Placental epithelial cell (primary cell): ENCODE measurements at places on chromosomes 11 and 22. TPM values are rescaled to one million over a fixed set of nuclear protein-coding genes. Genes with fewer than 3 reads are reported as not detected.

CEP126 gene
- 2.8 and 7.1 TPM in 2 replicates for total RNA-seq

MPEG1 gene
- total RNA-seq = not detected in 2 replicates

PARVG gene
- total RNA-seq = under 0.01 TPM in 1 of 2 replicates, not detected in the other

GAB4 gene
- total RNA-seq = not detected in 2 replicates

SCGB2A2 gene
- total RNA-seq = not detected in 2 replicates

PHF21B gene
- total RNA-seq = 0.39 TPM in 1 of 2 replicates, not detected in the other

KCNQ1 gene
- 0.39 TPM in 1 of 2 replicates, not detected in the other for total RNA-seq

CD3D gene
- total RNA-seq = not detected in 2 replicates

MRPL16 gene
- 21.8 and 27.5 TPM in 2 replicates for total RNA-seq

MCHR1 gene
- 0.33 and 0.39 TPM in 2 replicates for total RNA-seq

TTC28 gene
- total RNA-seq = 13.3 and 17.8 TPM in 2 replicates

NXPE2 gene
- 0.76 and 0.79 TPM in 2 replicates for total RNA-seq

SYTL2 gene
- 0.87 and 2.7 TPM in 2 replicates for total RNA-seq
